Omental fat pad (tissue), 4 donors: ENCODE measurements at places on chromosomes 3 and 15. TPM values are rescaled to one million over a fixed set of nuclear protein-coding genes. Genes with fewer than 3 reads are reported as not detected.

DNA sequence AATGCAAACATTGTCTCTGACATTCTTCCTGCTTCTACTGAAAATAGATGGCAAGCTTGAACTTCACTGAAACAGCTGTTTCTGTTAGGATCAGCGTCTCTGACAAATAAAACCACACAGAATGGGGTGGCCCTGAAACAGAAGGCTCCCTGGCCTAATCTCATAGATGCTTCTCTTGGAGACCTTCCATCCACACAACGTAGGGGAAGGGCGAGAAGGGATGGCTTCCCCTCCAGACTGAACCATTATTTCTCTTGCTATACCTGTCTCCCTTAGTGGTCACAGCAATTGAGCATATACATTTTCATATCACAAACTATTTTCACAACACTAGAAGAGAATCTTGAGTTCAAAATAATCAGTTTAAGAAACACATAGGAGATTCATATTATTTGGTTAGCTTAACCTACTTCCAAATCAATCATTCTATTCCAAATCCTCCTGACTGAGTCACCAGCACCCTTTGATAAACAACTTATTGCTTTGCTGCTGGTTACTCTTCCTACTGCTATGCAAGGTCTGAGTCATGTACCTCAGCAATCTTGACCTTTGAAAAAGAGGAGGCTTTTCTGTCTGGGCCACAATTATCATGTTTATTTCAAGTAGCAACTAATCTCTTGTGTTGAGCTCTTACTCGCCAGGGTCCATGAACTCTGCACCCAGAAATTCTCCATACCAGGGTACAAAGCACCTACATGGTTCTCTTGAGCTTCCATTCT lies 45.5 kb downstream of the CBLB start:
- DNase-seq: no peak

The MGLL gene
- 58.9 TPM for total RNA-seq

DNA sequence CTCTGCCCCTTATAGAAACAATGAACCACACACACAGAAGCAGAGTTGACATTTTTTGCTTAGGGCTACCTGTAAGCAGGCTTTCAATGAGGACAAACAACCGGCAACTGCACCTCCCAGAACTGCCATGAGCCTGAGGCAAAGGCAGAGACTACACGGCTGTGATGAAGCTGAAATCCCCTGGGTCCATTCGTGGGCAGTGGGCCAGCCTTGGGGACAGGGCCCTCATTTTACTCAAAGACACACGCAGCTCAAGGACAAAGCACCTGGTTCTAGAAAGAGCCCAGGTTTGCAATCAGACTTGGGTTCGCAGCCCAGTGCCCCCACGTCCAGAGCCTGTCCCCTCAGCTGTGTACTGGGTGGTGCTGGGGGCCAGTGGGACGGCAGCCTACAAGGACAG lies 17.9 kb downstream of the FAM174B start:
- no peak for DNase-seq

The NTRK3 gene
- total RNA-seq: 5.2 TPM

The GOLGA8T gene
- not detected for total RNA-seq

The LRRC2 gene
- total RNA-seq: 6.9 TPM

DNA sequence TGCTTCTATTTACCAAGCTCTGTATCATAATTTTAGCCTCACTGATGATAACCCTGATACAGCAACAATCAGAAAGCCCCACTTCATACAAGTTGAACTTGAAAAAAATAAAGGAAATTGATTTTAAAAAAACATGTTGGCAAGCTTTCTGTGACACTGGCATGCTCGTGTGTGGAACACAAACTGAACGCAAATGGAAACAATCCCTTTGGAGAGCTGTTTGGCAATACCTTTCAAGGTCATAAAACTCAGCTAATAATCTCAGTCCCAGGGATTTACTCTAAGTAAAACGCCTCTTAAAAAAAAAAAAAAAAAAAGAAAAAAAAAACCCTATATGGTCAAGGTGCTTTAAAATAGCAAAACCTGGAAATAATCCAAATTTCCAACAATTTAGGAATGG lies 166.7 kb upstream of the BCL6 start:
- DNase-seq: no peak

DNA sequence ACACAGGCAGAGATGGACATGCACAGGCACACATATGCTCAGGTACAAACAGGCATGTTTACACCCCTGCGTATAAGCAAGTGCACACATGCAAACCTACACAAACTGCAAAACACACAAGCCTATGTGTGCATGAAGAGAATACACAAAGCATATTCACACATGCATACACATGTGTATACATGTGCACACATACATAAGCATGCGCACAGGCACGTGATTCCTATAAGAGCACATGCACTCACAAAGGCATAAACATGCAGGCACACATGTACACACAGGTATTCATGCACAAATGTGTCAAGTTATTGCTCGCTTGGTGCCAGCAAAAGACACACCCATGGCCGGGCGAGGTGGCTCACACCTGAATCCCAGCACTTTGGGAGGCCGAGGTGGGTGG lies 1.4 kb upstream of the GNAT1 start:
- DNase-seq: no peak

DNA sequence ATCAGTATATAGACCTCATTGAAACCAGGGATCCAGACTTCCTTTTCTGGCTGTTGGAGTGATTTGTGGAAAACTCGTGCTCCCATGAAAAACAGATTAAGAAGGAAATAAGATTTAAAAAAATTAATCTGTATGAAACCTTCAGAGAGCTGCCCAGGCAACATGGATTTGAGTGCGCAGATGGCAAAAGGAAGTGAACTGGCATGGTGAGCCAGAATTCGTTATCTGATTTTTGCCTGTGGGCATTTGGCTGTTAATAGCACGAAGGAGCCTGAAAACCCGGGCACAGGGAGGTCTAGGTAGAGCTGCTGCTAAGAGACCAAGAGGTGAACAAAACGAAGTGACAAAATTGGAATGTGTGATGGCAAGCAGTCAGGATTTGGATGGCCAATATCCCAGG lies 19.1 kb upstream of the SPINK8 start:
- DNase-seq: no peak
